ENCODE measurements at places on chromosomes 13 and 19.

GRCh38 chr19:958967-959855, 24.9 kb upstream of the WDR18 start:
- no peak for DNase-seq

- DNase-seq: no peak
These were observed 65.3 kb upstream of the MCF2L start for GRCh38 chr13:112903606-112904195.

GRCh38 chr13:33352041-33352440, 66.5 kb upstream of the STARD13 start:
- DNase-seq: no peak

- DNase-seq: no peak
These were observed 28.2 kb downstream of the DACH1 start for GRCh38 chr13:71838842-71839241.

DNA sequence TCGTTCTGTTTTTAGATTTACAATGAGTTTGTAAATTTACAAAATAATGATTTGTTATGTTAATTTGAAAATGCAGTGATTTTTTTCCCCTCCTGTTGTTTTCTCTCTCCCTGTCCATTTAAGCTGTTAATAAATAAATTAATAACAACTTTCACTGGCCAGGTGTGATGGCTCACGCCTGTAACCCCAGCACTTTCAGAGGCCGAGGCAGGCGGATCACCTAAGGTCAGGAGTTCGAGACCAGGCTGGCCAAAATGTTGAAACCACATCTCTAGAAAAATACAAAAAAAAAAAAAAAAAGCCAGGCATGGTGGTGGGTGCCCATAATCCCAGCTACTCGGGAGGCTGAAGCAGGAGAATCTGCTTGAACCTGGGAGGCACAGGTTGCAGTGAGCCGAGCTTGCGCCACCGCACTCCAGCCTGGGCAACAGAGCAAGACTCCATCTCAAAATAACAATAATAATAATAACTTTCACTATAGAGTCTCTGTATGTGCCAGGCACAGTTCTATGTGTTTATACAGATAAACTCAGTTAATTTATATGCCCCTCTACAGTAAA, 229.2 kb upstream of the ARGLU1 start:
- DNase-seq: no peak
